ENCODE measurements at places on chromosomes 6 and 20.

- DNase-seq: no peak
Observed at GRCh38 chr20:53814060-53814459, 220.4 kb upstream of the ZNF217 start.

DNA sequence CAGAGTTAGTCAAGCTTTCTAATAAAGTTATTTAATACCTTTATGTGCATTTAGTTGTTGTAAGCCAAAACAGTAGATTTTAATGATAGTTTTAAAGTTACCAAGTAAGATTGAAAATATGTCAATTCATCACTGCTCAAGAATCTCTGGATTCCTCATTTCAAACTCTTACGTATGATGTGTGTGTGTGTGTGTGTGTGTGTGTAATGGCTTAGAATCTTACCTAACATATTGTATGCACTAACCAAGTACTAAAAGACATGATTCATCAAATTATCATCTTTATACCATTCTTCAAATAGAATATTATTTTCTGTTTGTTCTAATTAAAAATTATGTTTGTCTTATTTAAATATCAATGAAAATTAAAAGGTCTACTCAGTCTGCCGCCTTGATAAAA lies 41.5 kb upstream of the ZNF337 start:
- DNase-seq: no peak

DNA sequence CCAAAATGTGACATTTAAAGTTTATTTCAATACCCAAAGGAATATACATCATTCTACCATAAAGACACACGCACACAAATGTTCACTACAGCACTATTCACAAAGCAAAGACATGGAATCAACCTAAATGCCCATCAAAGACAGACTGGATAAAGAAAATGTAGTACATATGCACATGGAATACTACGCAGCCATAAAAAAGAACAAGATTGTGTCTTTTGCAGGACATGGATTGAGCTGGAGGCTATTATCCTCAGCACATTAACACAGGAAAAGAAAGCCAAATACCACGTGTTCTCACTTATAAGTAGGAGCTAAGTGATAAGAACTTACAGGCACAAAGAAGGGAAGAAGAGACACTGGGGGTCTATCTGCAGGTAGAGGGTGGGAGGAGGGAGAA lies 22.4 kb downstream of the ATP9A start:
- DNase-seq: no peak

DNA sequence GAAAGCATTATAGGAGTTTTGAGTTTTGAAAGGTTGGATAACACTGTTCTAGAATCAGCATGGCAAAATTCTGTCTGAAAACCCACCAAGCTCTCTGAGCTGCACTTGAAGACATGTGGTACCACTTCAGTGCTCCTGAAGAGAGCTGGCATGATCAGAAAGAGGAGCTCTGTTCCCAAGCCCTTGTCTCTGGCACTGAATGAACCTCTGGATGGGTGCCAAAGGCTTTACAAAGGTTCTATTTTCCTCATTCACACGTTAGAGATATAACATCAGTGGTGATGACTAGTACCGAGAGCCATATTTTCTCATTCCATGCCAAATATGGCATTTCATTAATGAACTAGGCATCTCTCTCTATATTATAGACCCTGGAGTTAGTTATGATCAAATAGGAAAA lies 301.8 kb upstream of the ID4 start:
- no peak for DNase-seq

DNA sequence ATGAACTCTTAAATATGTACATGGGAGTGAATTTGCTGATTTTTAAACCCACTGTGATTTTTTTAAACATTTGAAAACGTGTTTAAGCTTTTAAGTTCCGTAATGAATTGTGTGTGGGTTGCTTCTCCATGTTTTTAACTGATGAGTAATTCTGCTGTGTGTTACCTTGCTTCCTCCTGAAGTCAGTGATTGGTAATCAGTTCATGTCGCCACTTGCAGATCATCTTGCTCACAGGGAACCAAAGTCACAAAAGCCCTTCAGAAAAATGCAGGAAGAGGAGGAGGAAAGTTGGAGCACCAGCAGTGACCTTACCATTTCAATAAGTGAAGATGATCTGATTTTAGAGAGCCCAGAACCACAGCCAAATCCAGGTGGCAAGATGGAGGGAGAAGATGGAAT lies 36.7 kb downstream of the KIZ start:
- DNase-seq: no peak

GRCh38 chr6:75932067-75932466 lies 140.4 kb downstream of the IMPG1 start:
- no peak for DNase-seq

- no peak for DNase-seq
Observed at GRCh38 chr6:158255989-158256601, 56.2 kb upstream of the TULP4 start.

DNA sequence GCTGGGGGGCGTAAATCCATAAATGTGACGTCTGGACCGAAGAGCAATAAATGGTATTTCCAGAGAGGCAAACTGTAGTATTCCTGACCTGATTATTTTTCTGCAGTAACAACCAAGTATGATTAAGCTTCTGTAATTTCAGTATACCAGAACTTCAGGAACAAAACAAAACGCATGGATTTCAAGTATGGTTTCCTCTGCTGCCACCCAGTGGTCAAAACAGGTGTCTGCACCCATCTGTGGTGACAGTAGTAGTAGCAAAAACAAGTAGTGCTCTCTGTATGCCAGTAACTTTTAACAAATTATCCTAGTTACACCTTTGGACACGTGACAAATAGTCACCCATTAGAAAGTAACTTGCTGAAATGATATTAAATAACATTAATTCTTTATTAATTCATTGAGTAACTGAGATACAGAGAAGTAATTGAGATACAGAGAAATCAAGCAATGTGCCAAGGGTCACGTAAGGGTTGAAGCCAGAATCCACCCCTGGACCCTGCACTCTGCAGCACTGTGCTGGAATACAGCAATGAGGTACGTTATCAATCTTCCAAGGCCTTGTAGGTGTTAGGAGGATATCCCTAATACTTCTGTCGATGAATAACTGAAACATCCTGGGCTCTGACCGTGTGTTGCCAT lies 7.9 kb downstream of the CALHM4 start:
- peak; percentile 80 for DNase-seq

- no peak for DNase-seq
Observed at GRCh38 chr6:111713236-111713635, 107.6 kb upstream of the TRAF3IP2 start.

DNA sequence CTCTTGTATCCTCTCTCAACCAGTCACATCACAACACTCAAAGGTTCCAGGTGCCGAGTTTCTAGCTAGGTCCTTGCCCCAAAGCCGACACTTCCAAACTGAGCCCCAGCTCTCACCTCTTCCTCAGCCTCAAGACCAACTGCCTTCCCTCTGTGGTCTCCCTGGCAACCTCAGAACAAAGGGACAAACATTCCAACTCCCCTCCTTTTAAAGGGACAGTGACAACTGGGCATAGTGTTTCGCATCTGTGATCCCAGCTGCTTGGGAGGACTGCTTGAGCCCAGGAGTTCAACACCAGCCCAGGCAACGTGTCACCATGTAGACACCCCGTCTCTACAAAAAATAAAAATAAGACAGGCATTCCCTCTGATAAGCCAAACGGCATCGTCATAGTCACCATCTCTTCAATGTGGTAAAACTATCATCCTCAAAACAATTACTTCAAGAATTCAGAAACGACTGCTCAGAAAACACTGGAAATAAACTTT lies 11.3 kb downstream of the DIDO1 start:
- DNase-seq: no peak

GRCh38 chr6:90044833-90045381 lies 150.6 kb downstream of the GJA10 start:
- DNase-seq: no peak

DNA sequence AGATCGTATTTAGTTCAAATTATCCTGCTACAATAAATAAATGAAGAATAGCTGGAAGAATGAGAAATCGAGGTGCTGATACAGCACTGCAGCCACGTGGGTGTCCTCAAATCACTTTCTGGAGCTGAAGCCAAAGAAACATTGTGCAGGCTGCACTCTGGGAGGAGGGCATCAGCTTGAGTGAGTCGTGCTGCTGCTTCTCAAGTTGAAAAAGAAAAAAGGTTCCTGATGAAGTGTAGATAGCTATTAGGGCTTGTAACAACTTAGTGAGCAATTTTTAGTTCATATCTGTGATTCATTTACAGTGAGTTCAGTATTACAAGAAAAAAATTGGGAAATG lies 40.5 kb downstream of the DSE start:
- no peak for DNase-seq

DNA sequence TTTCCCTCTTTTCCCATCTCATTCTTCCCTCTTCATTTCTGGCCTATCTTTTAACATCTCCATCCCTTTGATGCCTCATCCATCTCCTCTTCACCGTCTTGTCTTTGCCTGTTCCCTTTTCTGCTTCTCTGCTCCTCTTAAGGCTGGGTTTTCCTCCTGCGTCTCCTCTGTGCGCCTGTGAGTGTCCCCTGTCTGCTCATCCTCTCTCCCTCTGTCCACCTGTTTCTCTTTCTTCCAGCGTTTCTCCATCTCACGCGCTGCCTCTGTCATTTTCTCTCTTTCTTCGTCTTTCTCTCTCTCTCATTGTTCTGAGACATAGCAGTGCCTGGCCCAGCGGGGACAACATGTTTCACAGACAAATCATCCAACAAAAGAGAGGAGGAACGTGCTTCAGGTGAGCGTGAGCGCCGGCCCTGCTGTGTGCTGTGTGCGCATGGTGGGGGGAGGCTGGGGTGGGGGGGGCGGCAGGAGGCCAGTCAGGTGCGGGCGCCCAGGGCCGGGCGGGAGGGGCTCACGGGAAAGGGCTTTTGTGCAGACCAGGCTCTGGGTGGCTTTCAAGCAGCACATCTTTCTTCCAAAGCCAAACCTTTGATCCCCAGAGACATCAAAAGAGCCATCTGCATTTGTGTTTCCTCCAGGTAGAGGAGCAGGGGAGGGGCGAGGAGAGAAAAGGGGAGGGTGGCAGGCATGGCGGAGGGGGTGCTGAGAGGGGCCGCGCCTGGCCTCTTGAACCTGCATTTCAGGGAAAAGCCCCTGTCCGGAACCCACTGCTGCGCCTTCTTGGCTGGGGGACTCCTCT lies 121.3 kb downstream of the VEGFA start:
- DNase-seq: no peak

- DNase-seq: no peak
Observed at GRCh38 chr6:111549746-111550145, 55.9 kb downstream of the TRAF3IP2 start.

GRCh38 chr20:23546435-23547144 lies 21.7 kb downstream of the CST9L start:
- no peak for DNase-seq

GRCh38 chr6:37049758-37050044 lies 44.2 kb downstream of the FGD2 start:
- no peak for DNase-seq

DNA sequence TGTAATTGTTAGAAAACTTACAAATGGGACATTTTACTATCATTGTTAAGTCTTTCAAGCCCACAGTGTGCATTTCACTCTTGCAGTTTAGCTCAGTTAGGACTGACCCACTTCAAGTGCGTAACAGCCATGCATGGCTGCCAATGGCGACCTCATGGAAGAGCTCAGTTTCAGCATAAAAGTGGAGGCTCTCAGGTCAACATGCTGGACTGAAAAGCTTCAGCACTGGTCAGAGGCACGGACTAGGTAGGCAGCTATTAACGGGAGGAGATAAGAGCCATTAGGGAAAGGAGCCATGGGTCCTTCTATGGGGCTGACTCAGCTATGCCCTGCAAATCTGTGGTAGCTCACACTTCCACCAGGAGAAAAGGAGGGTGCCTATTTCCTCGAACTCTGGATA lies 101.8 kb downstream of the TTLL2 start:
- no peak for DNase-seq

DNA sequence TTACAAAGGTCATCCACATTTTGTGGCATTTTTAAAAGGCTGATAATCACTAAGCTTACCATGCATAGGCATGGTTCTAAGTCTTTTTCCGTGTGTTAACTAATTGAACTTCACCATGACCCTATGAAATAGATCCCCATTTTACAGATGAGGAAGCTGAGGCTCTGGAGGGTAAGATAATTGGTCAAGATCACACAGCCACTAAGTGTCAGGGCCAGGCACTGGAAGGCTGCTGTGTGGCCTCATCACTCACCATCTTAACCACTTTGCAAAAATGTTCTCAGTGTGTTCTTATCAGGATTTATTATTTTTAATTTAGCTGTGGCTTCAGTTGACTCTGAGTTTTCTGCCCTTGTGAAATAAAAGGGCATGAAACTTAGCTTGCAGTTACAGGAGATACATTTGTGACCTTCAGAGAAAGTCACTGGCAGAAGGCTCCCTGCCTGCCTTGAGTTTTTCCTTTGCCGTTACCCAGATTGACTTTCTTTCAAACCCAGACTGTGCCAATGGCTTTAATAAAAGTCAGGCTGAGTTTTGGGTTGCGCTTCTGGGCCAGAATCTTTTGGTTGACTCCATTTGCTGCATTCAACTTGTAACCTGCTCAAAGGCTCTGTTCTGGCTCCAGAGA lies 82.0 kb downstream of the EZR start:
- no peak for DNase-seq

All from suprapubic skin (tissue), 4 donors.